Effector memory CD4-positive, alpha-beta T cell (primary cell): ENCODE measurements at places on chromosomes 6 and 20.

DNA sequence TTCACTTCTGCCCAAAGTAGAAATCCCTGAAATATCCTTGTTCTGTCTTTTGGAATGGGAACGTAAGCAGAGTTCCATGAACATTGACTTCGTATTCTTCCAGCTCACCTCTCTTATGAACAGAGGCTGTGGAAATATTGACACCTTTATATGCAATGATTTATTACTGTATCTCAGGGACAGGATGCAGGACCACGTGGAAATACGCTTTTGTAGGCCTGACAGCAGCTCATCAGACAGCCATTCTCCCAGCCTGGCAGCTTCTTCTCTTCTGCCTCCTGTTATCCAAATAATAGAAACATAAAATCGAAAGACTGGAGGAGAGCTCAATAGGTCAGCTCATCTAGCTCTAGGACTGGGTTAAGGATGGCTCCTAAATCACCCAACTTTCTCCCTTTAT is 106.2 kb upstream of the DTNBP1 start:
- no peak for DNase-seq

DNA sequence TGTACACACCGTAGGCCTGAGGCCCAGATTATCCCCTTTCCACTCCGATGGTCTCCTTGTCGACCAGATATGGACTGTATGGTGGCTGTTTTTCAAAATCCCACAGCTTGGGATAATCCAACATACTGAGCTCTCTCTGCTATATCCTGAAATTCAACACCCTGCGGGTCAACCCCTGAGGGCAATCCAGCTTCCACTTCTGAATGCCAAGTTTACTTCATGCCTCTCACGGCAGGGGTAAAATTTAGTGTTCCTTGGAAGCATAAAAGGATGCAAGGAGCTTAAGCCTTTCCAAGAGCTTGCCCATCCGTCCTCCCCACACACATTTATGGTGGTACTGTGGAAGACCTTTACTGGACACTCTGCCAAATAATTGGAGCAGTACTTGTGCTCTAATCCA is 90.7 kb downstream of the PLG start:
- no peak for DNase-seq

DNA sequence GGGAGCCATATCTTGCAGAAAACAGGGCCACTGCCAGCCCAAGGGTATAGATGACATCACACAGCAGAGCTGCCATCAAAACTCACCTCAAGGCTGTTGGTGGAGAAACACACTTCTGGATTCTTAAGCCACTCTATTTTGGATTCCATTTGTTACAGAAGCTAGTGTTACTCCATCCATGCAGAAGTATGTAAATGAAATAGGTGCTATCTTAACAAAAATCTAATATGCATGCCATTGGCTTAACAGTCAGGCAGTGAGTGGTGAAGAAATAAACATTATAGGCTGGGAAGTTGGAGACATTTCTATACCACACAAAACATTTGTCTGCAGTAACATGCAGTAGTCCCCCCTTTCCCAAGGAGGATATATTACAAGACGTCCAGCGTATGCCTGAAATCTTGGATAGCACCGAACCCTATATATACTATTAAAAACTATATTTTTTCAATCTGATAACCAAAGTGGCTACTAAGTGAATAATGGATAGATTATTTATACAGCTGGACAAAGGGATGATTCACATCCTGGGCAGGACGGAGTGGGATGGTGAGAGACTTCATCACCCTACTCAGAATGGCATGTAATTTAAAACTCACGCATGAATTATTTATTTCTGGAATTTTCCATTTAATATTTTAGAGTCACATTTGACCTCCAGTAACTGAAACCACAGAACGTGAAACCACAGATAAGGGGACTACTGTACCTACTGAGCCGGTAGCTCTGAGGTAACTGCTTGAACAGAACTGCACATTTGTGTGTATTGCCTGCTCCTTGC is 160.0 kb upstream of the PLN start:
- no peak for DNase-seq

DNA sequence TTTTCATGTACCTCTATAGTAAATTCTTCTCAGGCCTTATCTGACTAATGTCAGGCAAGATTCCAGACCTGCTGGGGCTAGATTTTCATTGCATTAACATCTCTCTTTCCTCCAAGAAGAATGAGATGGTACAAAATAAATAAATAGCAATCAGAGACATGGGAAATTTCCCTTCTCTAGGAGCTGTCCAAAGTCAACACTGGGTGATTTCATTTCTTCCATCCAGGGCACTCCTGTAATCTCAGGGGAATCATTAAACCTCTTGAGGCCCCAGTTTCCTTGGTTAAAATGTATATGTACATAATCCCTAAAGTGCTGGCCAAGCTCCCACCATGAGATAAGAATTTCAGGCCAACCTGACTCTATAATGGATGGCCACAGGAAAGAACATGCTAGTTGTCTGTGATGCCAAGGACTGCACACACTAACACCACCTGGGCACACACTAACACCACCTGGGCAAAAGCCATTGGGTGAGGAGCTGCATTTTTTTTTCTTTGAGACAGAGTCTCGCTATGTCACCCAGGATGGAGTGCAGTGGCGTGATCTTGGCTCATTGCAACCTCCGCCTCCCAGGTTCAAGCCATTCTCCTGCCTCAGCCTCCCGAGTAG is 912 bp downstream of the IL17F start:
- no peak for DNase-seq

- DNase-seq = no peak
These were observed 109.8 kb downstream of the UBE3D start for GRCh38 chr6:82955841-82956240.
